ENCODE measurements at places on chromosomes 1 and 21.

DNA sequence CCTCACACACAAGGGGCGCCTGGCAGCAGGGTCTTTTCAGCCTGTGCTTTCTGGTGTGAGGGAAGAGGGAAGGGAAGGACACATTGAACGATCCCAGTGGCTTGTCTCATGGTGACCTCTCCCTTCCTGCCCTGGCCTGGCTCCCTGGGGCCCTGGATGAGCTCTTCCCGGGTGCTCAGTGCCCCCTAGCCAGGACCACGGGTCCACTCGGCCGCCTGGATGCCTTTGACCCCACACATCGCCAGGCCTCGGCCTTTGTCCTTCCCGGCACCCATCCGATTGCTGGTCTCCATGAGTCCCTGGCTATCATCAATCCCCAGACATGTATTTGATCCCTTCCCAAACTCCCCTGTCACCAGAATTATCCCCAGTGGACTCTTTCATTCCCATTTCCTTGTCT, 6.0 kb upstream of the TFF3 start:
- DNase-seq: no peak

DNA sequence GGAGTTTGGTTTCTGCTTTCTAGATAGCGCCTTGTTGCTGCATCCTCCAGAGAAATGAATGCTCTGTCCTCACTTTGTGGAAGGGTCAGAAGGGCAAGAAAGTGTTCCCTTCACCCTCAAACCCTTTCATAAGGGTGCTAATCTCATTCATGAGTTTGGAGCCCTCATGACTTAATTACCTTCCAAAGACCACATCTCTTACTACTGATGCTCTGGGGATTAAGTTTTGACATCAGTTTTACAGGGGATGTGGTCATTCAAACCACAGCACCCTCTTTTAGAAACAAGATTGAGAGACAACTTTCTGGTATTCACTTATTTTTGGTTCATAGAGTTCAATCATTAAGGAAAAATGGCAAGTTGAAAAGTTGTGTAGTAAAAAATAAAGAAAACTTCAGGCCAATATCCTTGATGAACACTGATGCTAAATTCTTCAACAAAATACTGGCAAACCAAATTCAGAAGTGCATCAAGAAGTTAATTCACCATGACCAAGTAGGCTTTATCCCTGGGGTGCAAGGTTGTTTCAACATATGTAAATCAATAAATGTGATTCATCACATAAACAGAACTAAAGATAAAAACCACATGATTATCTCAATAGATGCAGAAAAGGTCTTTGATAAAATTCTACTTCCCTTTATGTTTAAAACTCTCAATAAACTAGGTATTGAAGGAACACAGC, 442.1 kb downstream of the PTBP2 start:
- DNase-seq: no peak

DNA sequence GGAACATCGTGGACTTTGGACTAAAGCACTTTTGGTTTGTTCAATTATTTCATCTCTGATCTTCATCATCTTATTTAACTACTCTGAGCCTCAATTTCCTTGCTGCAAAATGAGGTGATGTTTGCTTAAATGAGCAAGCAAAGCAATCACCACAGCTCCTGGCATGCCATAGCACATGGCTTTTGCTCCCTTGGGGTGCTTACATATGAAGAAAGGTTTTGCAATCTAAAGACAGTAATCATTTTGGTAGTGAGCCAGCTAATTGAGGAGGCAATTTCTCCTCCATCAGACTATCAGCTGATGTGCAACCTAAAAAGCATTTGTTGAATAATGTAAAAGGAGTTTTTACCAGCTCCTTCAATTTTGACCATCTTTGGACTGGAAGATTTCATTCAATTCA, 68.8 kb upstream of the KCNJ15 start:
- peak; percentile 45 for DNase-seq

DNA sequence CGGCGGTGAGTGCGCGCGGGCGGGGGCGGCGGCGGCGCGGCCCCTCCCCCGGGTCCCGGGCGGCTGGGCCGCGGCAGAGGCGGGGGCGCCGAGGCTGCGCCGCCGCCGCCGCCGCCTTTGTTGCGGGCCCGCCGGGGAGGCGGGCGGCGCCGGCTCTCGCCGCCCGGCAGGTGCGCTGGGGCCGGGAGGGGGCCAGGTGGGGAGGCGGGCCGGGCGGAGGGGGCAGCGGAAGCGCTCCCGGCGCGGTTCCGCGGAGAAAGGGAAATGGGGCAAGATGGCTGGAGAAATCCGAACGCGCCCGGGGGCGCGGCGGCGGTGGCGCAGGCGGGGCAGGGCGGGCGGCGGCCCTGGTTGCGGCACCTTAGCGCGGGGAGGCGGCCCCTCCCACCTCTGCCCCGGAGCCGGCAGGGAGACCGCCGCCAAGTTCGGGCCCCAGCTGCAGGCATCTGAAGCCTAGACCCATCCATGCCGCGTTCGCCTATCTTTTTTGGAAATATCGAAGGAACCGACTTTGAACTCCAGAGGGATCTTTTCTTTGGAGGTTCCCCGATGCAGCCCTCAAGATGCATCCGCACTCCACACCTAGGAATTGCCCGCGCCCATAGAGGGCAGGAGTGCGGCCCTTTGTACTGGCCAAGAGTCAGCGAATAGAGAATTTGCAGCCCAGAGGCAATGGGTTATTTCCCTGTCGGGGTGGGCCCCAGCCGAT, 479 bp downstream of the POGK start:
- DNase-seq: peak; percentile 28

DNA sequence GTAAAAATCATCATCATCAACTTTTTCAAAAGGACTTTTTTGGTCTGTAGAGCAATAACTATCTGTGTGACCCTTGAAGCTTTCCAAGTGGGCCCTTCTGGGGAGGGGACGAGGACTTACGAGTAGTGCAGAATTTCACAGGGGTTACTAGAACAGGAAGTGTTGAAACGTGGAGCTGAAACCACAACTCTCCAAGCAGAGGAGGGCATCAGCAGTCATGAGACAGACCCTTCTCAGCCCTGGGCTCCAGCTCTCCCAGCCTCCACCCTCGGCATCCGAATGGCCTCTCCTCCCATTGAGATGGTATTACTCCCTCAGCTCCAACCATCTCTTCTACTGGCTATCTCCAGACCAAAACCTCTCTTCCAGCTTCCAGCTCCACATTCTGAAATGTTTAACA, 3.6 kb downstream of the FAM89A start:
- no peak for DNase-seq

GRCh38 chr1:181178241-181178879, 89.9 kb downstream of the IER5 start:
- no peak for DNase-seq

DNA sequence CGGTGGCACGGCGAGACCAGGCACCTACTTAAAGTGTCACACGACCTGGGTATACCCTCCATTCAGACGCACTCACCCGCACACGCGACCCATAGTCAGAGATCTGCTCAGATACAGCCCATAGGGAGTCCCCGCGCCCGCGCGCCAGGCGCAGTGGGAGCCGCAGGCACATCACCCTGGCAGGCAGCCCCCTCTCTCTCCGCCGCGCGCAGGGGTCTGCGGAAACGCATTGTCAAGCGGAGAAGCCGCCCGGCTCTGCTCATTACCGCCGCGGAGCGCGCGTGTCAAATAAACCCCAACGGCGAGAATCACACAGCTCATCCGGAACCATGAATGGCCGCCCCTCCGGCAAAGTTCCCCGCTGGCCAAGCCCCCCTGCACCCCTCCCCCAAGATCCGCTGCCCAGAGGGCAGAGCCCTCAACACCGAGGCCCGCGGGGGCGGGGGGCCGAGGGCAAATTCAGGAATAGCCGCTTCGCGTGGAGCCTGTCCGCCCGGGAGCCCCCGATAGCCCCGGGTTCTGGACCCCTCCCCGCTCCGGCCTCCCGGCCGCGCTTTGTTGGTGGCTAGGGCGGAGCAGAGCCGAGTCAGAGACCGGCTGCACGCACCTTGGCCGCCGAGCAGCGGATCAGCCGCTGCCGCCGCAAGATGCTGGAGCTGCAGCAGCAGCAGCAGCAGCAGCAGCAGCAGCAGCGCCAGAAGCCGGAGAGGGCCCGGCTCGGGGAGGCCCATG, 522 bp downstream of the LRP8 start:
- DNase-seq: no peak

DNA sequence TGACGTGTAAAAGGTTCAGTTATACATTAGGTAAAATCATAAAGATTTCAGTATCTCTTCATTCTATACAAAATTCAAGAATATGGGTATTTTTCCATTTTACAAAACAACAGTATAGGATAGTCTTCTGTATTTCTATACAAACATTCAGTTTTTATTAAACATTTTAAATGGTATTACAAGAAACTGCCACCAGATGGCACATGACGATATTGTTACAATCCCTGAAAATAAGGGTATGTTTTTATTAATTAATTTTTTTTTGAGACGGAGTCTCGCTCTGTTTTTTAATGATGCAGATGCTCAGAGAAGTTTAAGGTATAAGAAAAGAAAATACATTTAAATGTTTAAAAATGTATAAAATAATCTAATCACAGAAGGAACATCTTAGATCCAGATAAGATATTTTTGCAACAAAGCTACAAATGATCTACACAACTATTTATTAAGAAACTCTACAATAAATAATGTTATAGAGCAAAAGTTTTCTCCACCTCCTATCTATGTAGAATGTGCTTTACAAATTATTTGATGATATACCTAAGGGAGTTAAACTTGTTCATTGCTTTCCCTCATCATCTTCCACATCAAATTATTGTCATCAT, 23.5 kb upstream of the RSBN1 start:
- DNase-seq: peak; percentile 53

DNA sequence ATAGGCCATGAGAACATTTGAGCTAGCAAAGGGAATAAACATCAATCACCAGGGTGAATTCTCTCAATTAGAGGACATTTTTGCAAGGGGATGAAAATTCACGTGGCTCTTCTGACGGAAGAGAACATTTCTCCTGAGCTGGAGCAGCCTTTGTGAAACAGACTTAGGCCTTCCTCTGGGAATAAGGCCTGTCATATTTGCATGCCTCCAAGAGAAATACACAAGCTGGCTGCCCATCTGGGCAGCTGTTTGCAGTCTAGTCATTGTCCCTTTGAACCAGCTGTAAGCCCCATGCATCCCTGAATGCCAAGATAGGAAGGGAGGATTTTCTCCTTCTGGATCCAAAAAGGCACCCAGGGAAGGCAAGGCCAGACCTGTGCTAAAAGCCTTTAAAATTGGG, 5.5 kb downstream of the LEMD1 start:
- DNase-seq: no peak

DNA sequence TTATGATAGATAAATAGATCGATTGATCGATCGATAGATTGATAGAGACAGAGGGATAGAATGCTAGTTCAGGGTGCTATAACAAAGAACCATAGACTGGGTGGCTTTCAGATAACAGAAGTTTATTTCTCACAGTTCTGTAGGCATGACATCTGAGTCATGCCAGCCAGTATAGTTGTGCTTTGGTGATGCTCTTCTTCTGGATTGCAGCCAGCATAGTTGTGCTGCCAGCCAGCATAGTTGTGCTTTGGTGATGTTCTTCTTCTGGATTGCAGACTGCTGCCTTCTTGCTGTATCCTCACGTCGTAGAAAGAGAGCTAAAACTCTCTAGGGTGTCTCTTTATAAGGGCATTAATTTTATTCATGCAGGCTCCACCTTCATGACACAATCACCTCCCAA, 860.8 kb downstream of the BRINP3 start:
- peak; percentile 67 for DNase-seq

GRCh38 chr1:215425138-215425537, 142.0 kb upstream of the KCTD3 start:
- no peak for DNase-seq

- no peak for DNase-seq
Measured at GRCh38 chr1:49728377-49728776, 295.4 kb downstream of the AGBL4 start.

GRCh38 chr21:25687787-25688186, 46.9 kb downstream of the ATP5PF start:
- DNase-seq: no peak

GRCh38 chr1:55305735-55306134, 90.6 kb upstream of the USP24 start:
- peak; percentile 66 for DNase-seq

All from fibroblast of skin of abdomen (primary cell).